NCI-H1436 treated with DMSO at 0.1 percent for 48 hours (cell line): ENCODE measurements at places on chromosomes 12 and 14.

DNA sequence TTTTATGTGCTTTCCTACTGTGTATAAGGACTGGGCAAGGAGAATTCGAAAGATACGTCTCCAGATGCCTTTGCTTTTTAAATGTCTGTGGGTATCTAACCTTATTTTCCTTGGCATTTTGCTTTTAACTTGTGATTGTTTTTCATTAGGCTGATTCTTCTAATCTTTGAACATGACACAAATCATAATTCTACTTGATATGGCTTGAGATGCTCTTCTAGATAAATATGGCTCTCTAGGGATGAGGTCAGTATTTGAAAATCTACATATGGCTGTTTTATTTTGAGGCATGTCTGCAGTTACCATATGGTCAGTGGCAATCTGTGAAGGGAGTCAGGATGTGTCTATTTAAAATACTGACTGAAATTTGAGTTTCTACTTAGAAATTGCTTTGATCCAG, 139.2 kb downstream of the SLC2A13 start:
- no peak for DNase-seq

- no peak for DNase-seq
These were observed 578 bp downstream of the DCAF5 start for GRCh38 chr14:69152181-69152901.

GRCh38 chr12:92860521-92860920, 68.6 kb downstream of the EEA1 start:
- no peak for DNase-seq

- no peak for DNase-seq
These were observed 35.7 kb upstream of the GTF2A1 start for GRCh38 chr14:81256289-81256960.

GRCh38 chr14:52271538-52271937, 4.0 kb downstream of the PTGDR start:
- DNase-seq: no peak

GRCh38 chr12:29681370-29681769, 102.4 kb downstream of the TMTC1 start:
- DNase-seq: no peak
